Memory B cell (primary cell): ENCODE measurements at places on chromosomes 5 and 9.

DNA sequence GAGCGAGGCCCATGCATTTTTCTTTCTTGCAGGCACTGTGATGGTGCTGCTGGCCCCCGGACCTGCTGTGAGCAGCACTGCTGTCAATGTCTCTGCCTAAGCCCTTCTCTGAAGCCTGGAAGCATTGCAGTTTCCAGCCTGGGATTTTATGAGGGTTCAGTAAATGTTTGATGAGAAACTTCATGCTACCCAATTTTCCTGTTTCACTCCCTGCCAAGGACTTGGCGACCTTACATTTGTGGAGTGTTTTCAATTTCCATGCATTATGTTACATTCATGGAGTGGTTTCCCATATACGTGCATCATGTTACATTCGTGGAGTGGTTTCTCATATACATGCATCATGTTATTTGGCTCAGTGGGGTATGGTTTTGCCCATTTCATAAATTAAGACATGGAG lies 90.7 kb upstream of the PTCH1 start:
- DNase-seq, result no peak

DNA sequence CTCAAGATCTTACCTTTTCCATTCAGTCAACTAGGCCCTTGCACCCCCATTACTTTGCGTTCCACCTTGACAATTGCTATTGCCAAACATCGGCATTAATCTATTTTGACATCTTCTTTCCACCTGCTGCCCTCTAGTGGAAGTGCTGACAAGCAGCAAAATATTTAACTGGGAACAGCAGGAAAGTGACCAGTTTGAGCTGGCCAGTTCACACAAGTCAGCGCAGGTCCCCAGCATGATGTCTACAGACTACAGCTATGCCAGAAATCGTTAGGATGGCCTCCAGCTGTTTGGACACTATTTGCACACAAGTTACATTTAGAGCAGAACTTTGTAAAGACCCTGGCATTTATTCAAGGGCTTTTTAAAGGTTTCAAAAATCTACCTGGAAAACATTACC lies 160.1 kb downstream of the GHR start:
- peak; percentile 28 for DNase-seq

DNA sequence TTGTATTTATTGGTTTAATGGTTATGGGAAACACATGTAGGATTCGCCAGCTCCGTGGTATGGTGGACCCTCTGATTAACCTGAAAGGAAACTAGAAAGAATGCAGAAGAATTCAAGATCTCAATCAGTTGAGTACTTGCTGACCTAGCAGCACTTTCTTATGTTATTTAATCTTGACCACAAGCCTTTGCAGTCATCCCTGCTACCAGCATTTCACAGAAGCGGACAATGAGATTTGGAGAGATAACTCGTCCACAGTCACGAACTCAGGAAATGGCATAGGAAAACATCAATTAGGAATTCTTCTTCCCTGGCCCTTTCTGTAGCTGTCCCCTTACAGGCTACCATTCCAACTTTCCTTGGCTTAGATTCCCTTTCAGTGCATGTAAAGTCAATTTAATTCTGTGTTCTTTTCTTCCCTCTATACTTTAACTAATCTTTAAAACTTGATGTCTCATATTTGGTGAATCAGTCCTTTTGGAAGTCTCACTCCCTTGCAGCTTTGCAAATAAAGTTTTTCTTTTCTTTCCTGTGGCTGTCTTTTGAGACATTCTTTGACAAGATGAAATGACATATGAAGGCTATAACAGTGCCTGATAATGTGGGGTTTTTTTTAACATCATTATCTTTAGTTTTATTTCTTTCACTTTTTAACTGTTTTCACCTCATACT lies 1.3 kb upstream of the SLC44A1 start:
- no peak for DNase-seq

DNA sequence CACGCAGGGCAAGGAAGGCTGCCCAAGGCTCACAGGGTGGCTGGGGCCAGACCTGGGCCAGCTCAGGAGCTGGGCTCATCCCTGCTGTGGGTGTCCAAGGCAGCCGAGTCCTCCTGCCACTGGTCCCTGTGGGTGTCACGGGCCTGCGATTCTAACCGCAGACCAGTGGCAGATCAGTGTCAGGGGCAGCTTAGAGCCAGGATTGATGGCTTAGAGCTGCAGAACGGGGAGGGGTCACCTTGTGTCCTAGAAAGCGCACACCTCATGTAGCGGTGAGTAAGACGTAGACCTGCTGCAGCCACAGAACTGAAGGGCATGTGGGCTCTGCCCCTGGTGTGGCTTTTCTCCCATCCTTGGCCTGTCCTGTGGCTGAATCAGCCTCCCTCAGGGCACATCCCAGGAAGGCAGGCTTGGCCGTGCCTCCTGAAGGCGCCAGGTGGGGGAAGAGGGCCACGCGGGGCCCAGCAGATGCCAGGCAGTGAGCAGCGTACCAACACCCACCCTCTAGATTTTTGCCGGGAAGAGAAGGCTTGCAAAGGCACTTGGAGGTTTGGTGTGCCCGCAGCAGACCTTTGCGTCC lies 78.3 kb upstream of the FCN2 start:
- DNase-seq, result no peak

- DNase-seq, result no peak
Measured at GRCh38 chr5:128378632-128379031, 159.4 kb downstream of the FBN2 start.

DNA sequence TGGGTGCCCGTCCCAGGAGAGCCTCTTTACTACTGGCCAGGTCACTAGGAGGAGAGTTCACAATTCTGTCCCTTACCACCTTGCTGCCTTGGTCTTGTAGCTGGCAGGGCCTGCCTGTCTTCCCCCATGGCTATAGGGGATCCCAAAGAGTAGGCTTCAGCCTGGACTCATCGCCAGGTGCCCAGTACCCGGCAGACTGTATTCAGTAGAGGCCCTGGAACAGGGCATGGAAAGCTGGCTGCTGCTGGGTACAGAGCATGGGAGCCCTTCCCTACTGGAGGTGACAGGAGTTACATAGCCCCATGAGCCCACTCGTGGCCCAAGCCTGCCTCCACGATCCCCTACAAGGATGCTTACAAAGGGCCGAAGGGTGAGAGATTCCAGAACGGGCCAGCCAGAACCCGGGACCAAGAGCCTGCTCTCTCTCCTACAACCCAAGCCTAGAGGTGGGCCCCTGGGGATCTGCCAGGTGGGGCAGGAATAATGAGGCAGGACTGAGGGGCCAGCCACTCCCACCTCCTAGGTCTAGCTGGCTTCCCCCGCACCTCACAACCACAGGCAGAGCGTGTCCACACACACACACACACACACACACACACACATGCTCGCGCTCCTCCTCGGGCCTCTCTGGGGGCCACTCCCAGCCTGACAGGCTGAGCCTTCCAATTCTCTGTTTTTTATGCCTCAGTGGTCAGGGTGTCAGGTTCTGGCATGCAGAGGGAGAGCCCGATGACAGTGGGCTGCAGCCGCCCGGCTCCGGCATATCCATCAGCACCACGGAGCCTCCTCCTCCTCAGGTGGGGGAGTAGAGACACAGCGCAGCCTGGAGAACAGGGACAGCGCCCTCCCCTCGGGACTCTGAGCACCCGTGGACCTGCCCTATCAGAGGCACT lies 186.0 kb downstream of the PAX5 start:
- no peak for DNase-seq

DNA sequence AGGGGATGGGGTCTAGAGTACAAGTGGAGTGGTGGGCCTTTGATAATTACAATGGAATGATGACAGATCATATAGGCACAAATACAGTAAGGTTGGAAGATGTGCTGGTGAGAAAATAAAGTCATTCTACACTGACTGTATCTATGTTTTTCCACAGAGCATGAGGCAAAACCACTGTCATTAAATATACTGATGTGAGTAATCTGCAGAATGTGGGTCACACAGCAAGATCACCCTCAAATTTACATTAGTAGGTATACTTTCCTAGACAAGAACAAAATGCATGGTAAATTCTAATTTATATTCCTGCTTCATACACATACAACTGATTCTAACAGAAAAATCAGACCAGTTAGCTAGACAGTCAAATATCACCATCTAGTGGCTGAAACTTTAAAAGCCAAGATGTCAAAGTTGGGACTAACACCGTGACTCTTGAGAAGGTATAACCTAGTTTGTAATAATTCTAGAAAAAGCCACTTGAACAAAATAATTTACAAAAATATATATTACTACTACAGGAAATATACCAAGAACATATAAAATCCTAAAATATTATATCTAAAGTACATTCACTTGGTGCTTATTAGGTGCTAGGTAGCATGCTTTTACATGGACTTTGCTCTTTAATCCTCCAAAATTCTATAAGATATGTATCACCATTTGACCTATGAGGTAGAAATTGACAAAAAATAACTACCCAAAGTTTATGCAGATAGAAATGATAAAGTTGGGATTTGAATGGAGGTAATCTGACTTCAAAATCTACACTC lies 19.5 kb downstream of the TTC33 start:
- peak; percentile 38 for DNase-seq

- no peak for DNase-seq
Measured at GRCh38 chr5:54296386-54296785, 14.0 kb downstream of the ARL15 start.

GRCh38 chr9:111854799-111855198 lies 41.8 kb upstream of the UGCG start:
- no peak for DNase-seq

DNA sequence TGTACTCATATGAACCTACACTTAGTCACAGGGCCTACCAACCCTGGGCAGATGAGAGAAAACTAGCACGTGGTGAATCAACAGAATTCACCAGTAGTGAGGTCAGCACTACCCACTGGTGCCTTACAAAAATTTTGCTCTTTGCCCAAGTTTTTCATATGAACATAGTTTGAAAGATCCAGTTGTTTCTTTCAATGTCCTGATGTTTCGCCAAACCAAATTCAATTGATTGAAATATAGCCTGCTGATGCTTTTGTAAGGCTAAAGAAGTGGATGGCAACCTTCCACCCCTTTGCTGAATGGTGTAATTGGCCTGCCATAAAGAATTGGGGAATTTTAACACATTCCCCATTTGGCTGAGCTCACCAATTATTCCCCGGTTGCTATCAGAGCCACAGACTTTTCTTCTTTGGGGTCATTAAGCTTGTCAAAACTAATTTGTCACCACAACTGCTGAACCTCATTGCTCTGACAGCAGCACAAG lies 339.2 kb downstream of the GLIS3 start:
- DNase-seq, result no peak

DNA sequence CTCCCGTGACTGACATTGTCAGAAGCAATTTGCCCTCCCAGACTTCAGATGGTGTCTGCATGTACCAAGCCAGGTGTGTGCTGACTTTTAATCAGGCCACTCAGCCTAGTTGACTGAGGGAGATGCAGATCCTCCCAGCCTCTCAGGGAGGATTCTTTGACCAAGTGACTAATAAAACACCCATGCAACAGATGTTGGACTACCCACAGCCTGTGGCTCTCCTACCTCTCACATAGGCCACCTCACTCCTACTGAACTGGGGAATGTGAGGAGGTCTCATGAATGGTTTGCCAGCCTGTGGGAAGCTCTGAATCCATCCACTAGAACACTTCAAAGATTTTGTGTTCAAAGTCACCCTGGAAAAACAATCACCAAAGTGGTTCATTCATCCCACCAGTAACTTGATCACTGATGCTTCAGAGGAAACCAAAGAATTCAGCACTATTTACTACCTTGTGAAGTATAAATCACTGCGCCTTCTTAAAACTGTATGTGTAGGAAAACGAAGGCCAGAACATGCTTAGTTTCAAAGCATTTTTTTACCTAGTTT lies 80.1 kb downstream of the ESM1 start:
- no peak for DNase-seq

GRCh38 chr5:171450423-171451331 lies 31.2 kb downstream of the FGF18 start:
- DNase-seq, result no peak

DNA sequence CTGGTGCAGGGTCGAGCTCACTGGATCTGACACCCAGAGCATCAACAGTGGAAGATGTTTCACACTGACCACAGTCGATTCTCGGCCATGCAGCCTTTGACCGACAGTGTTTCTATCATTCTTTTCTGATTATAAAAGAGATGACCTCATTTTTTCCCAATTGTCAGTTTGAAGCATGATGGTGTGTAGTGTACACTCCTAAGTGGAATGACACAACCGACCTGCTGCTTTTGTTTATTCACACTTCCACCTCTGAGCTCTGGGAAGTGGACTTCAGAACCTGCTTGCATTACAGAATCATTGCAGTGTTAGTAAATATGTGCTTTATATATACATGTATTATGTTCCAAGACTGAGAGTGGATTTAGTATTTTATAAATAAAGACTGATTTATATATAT lies 128.6 kb downstream of the IRX2 start:
- no peak for DNase-seq

DNA sequence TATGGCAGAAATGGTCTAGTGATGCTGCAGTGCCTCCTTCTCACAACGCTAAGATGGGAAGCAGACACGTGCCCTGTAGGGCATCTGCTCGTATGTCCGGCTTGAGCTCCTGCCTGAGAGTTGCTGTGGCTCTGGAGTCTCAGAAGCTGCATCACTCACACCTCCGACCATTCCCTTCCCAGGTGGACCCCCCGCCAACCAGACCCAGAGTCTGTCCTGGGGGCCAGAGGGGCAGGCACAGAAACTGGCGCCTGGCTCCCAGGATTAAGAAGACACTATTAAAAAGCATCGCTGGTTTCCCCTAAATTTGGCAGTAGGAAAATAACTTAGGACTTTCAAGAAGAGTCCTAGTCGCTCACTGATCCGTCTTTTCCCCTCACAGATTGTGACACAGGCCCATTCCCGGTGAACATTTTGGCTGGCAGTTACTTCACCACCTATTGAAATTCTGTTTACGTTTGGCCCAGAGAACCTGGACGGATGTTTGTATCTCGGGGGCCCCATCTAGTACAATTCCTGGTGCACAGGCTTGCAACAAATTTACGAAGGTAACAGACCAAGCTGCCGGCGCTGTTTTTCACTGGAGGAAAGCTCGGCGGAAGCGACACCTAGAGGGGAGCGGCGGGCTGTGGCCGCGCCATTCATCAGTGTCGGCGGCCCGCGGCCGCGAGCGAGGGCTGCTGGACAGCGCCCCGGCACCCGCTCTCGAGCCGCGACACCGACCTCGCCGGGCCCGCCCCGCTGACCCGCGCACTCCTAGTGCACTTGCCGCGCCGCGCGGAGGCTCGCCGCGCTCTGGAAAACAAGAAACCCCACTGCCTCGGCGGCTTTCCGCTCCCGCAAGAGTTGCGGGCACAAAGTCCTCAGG lies 1.6 kb downstream of the FSTL4 start:
- DNase-seq, result peak; percentile 25

GRCh38 chr9:111375817-111376564 lies 46.0 kb upstream of the OR2K2 start:
- DNase-seq, result no peak

DNA sequence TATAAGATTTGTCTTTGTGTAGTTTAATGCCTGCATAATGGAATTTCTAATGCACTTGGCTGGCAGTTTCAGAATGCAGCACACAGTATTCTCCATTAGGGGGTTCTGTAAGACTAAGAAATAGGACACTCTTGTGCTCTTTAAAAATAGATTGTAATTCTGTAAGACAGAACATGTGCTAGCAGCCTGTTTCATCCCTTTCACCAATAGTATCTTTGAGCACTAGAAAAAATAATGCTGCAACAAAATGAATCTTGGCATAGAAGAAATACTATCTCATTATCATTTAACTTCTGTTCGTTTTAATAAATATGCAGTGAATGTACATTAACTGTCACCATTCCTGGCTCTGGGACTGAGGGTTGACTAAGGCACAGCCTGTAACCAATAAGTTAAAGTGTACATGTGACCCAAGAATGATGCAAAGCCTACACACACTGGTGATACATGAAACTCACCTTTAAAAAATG lies 23.8 kb upstream of the ZNF622 start:
- DNase-seq, result no peak
